ENCODE measurements at places on chromosomes 12 and 14.

DNA sequence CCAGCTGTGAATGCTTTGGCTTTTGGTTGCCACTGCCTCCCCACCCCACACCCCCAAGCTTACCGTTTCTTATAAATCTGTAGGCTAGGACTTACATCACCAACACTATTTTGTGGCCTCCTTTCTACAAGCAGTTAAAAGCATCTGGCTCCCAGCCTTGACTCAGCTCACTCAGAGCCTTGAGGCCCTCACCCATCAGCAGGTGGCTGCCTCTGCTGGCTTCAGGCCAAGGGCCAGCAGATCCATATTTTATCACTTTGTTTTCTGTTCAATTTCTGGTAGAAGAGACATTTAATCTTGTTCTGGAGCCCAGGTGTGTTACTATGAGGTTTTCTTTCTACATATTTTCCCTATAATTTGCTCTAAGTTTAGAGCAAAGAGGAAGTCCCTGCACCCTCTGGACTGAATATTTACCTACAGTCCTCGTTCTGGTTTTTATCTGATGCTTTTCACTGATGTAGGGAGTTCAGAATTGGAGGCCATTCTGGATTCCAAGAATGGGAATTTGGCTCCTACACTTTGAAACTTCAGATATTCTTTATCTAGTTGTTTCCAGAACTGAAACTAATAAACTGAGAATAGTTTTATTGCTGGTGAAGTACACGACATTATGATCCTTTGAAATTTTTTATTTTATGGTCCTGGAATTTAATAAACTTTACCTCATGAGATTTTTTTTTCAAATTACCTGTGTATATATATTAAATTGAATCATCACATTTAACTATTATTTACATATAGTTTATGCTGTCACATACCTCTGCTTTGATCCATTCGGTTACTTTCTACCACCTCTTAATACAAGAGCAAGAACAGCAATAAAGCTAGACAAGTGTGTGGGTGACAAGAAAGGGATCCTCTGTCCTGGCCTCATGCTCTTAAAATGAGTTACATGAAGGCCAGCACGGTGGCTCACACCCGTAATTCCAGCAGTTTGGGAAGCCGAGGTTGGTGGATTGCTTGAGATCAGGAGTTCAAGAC, 22.2 kb downstream of the PLBD1 start:
- DNase-seq, result no peak

- DNase-seq, result no peak
Measured at GRCh38 chr14:65415613-65416012, 3.1 kb downstream of the FUT8 start.

DNA sequence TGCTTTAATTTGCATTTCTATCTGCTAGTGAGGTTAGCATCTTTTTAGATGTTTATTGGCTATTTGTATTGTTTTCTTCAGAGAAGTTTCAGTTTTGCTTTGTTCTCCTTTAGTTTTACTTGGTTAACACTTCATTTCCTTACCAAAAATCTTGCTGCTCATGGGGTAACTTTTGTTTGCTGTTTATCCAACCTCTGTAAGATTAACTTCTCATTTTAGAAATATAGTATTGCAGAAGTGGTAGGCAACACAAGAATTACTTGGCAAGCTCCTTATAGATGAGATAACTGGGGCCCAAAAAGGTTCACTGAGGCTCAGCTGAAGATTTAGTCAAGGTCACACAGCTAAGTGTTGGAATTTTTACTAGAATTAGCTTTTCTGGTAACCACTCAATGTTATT, 40.5 kb downstream of the ALKBH1 start:
- no peak for DNase-seq

- no peak for DNase-seq
Measured at GRCh38 chr14:102011631-102012030, 47.3 kb downstream of the DYNC1H1 start.

- DNase-seq, result no peak
Measured at GRCh38 chr12:43425361-43425760, 126.6 kb downstream of the ADAMTS20 start.

GRCh38 chr14:50425816-50426215, 29.1 kb upstream of the CDKL1 start:
- no peak for DNase-seq

DNA sequence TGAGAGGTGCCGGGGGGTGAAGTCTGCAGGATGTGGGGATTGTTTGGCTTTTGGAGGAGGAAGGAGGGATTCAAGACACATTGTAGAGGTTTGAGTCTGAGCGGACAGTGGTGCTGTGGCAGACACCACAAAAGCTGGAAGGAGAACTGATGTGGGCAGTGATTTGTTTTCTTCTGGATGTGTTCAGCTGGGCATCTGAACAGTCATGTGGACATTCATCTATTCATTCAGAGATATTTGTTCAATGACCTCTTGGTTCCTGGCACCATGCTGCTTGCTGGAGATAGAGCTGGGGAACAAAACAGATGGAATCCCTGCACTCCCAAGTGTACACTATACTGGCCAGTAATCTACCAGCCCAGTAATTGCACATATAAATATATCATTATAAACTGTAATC, 64.0 kb downstream of the PTPN11 start:
- no peak for DNase-seq

- DNase-seq, result peak; percentile 25
Measured at GRCh38 chr12:44287545-44287944, 451.7 kb downstream of the TMEM117 start.

GRCh38 chr12:1758887-1759286, 61.5 kb upstream of the LRTM2 start:
- DNase-seq, result no peak

DNA sequence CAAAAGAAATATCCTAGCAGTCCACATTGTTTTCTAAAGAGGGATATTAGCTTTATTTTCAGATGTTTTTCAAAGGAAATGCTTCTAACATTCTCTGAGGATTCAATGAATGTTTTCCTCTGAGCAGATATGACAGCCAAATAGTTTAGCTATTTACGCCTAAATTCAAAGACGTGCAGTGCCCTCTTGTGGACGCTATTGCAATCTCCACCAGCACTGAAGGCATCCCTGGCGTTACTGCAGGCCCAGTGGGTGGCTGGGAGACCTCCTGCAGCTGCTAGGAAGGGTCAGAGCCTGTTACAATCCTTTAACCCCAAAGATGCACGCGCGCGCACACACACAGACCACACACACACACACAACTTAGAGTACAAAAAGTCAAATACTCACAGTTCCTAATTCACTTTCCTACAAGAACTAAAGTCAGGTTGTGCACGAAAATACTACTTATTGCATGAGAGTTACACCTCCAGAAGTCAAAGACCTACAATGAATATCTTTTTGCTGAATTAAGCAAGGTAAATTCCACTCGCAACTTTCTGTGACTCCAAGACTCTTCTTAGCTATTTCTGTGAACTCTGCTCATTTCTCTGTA, 589.3 kb upstream of the TMEM132C start:
- DNase-seq, result peak; percentile 58

DNA sequence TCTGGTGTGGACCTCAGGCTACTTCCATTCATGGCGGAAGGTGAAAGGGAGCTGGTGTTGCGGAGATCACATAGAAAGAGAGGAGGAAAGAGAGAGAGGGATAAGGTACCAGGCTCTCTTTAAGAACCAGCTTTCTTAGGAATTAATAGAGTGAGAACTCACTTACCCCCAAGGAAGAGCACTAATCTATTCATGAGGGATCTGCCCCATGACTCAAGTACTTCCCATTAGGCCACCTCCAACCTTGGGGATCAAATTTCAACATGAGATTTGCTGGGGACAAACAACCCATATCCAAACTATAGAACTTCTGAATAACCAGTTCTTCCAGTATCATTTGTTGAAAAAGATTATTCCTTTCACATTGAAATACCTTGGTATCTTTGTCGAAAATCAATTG, 34.0 kb upstream of the C2CD5 start:
- DNase-seq, result no peak

DNA sequence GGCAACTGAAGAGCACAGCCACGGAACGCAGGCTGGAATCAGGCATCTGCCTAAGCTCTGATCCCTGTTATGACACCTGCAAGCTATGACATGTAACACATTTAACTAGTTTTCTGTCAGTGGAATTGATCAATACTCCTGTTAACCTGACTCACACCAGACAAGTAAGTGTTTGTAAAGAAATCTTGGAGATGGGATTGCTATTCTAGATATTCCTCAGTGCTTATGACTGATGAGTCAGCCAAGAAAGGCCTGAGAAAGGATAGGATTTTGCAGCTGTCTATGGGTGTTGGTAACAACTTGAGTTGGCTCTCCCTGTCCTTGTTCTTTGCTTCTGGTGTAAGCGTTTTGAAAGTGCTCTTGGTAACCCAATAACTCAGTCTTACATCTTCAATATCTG, 110.5 kb downstream of the GPR135 start:
- peak; percentile 73 for DNase-seq

DNA sequence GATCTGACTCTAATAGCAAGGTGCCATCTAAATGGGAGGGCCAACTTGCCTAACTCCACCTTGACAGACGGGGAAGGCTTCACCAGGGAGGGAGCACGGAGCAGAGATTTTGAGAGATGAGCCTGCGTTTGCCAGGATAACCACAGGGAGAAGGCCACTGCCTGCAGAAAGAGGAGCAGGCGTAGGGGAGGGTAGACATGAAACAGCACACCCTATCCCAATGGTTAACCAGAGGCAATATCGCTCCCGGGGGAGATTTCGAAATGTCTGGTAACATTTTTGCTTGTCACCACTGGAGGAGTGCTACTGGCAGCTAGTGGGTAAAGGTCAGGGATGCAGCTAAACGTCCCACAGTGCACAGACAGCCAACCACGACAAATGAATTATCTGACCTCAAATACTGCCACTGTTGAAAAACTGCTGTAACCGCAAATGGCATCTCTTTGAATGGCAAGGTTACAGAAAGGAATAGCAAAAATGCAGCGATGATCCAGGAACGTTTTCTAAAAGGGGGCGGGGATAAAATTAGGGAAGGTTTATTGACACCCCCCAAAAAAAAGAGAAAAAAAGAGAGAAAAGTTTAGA, 126.0 kb upstream of the ATF7IP start:
- DNase-seq, result no peak

Data from HS-5 (cell line).